ENCODE measurements at places on chromosomes 5 and 9.

- no peak for DNase-seq
Observed at GRCh38 chr5:170860818-170861666, 776 bp upstream of the RANBP17 start.

- no peak for DNase-seq
Observed at GRCh38 chr9:125293134-125293533, 31.5 kb downstream of the GAPVD1 start.

DNA sequence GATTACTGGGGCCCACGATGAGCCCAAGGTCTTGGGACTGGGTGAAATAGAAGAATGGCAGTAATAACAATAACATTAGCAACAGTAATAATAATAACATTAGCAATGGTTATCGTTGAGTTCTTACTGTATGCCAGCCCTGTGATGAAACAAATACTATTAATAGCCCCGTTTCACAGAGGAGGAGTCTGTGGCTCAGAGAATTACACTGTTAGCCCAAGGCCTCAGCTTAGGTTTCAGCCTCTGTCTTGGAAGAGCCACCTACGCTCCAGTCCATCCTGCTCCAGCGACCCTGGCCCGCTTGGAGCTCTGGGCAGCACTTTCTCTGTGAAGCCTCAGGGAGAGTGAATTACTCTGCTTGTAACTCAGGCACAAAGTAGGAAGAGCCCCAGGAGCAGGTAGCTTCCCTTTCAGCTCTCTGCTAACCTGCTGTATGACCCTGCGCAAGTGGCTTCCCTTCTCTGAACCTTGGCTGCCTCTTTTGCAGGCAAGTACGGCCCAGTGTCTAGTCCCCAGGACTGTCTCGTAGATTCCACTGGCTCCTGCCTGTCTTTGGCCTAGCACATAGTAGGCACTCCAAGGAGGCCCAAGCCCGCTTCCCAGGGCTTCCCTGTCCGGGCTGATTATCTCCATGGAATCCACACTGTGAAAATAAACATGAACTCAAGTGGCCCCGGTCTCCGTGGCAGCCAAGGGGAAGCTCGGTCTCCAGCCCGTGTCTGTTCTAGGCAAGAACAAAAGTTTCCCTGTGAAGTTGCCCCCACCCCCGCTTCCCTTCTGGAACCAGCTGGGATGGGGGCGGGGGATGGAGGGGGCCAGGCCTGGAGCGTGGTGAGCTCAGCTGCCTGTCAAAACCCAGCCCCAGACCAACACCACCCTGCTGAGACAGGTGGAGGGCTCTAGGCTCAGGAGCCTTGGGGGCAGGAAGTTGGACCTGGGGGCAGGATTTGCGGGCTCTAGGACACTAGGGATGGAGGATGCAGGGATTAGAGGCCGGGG lies 26.2 kb upstream of the LMX1B start:
- no peak for DNase-seq

- no peak for DNase-seq
Observed at GRCh38 chr5:41503860-41504259, 6.5 kb downstream of the PLCXD3 start.

DNA sequence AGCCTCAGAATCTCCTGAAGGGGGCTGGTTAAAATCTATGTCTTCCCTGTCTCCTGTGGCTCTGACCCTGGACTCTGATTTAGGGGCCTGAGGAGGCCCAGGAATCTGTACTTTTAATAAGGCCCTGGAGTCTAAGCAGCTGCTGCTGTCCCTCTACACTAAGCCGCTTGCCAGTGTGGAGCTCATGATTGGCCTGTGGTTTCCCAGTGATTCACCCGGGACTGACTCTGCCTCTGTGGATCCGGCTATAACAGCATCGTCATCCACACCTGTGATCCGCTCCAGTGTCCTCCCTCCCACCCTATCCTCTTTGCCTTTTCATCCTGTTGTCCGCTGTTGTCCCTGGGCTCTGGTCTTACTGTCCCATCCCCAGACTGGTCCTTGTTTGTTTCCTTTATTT lies 3.7 kb downstream of the SLC31A2 start:
- no peak for DNase-seq

DNA sequence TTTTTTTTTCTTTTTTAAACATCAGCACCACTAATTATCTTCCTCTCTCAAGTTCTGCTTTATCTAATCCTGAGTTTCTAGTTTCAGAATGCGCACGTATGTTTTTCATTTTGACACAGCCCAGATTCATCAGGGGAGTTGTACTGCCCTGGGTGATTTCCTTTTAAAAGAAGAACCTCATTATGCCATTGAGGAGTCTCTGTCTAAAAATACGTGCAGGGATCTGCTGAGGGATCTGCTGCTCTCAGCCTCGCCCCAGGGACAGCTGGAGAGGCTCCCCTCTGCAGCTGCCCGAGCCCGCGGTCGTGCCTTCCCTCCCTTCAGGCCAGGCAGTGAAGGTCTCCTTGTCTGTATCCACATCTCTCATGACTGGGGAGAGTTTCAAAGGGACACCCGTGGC lies 273.1 kb downstream of the ARHGEF28 start:
- DNase-seq, result no peak

- DNase-seq, result no peak
Observed at GRCh38 chr5:102649731-102650130, 105.4 kb upstream of the PAM start.

DNA sequence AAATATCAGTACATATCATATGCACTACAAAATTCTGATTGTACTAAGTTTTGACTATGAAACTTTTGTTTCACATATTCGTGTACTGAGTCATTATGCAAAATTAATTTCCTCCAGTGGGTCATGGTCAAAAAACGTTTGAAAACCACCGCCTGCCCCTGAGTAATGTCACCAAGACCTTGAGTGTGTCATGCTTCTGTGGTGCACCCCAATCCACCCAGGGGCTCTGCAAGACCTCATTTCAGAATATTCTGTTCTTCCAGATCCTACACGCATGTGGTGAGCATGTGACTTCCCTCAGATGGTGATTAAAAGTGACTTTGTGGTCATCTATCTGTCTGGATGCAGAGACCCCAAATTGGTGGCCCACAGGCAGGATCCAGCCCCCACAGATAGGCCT lies 31.0 kb downstream of the ABLIM3 start:
- no peak for DNase-seq

DNA sequence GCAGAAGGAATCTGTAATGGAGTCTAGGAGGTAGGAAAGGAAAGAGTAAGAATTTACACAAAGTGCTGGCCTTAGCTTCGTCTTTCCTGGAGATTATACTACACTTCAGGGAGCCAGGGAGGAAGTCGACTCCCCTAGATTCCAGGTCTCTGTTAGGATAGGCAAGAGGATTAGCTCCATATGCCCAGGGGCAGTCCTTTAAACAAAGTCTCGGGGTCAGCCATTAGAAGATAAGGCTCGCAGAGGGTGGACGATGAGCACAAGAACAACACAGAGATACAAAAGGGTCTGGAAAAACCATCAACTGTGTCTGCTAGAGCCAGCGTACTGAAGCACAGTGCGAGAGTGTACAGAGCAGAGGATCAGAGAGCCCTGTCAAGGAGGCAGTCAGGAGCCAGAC lies 344.7 kb upstream of the TNC start:
- no peak for DNase-seq

All from HuH-7 (cell line).